NCI-H1930 (cell line): ENCODE measurements at places on chromosomes 12 and 14.

DNA sequence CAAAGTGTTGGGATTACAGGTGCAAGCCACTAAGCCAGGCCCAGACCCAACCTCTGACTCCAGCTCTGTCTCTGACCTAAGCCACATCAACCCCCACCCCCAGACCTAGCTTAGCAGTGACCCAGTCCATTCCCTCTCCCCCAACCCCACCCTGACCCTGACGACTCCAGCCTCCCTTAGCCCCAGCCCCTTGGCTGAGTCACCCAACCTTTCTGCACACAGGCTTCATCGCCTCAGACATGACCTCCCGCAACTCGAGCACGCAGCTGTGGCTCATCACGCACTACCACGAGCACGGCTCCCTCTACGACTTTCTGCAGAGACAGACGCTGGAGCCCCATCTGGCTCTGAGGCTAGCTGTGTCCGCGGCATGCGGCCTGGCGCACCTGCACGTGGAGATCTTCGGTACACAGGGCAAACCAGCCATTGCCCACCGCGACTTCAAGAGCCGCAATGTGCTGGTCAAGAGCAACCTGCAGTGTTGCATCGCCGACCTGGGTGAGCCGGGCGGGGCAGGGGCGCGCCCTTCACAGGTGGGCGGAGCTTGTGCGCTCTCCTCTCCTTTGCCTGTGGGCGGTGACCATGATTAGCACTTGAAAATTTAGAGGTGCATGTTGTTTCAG, 7.8 kb downstream of the ACVRL1 start:
- no peak for DNase-seq

- DNase-seq = no peak
Measured at GRCh38 chr12:117036547-117036946, 62.7 kb downstream of the TESC start.

GRCh38 chr14:53310412-53310811, 157.3 kb upstream of the DDHD1 start:
- DNase-seq = no peak

GRCh38 chr14:95664546-95664945, 21.7 kb upstream of the TCL1B start:
- DNase-seq = no peak

DNA sequence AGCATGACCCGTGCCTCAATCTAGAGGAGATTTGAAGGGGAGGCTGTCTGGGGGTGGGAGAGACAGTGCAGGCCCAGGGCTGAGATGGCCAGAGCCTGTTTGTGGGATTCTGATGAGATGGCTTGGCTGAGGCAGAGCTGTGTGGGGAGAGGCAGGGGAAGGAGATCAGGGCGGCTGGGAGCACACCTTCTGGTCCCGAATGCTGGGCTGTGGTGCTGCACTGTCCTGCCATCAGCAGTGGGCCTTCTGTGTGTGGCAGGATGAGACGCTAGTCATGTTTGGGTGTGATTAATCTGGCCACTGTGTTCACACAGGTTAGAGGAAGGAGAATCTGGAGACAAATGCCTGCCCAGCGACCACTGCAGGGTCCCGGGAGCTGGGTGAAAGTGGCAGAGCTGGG, 300.9 kb downstream of the CACNA1C start:
- no peak for DNase-seq

DNA sequence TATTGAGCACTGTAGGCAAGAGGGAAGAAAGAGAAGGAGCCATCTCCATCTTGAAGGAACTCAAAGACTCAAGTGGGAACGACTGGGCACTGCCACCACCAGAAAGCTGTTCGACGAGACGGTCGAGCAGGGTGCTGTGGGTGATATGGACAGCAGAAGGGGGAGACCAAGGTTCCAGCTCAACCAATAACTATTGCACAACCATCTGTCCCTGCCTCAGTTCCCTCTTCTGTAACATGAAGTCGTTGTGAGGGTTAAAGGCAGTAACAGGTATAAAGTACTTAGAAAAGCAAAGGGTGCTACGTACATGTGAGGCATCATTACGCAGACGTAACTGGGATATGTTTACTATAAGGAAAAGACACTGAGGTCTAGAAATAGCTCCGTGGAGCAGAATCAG, 13.9 kb upstream of the BDKRB1 start:
- no peak for DNase-seq

DNA sequence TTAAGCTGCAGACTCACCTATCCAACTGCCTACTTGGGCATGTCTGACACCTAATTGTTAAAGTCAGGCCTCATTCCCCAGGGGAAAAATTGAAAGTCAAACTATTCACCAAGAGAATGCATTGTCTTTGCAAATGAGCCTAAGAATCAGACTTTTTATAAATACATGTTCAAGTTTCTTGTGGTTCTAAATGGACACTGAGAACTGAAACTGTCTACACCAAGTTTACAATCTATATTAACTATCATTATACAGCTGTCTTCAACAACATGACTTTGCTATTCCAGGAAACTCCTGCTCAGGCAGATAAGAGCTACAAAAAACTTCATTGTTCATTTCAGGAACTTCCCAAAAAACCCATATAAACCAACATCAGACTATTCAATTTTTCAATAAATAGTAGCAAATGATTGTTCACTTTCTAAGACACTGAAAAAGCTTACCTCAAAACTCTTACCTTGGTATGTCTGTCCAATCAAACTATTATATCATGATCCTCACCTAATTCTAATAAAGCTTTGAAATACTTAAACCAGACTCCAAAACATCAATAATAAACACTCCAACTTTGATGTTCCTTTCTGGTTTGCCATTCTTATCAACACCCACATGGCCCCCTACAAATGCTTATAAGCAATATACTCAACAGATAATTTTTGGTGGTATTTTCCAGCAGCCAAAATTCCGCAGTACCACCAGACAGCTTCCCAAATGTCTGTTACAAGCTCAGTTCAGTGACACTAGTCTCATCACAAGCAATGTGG, 24.2 kb downstream of the CDK17 start:
- DNase-seq = no peak

DNA sequence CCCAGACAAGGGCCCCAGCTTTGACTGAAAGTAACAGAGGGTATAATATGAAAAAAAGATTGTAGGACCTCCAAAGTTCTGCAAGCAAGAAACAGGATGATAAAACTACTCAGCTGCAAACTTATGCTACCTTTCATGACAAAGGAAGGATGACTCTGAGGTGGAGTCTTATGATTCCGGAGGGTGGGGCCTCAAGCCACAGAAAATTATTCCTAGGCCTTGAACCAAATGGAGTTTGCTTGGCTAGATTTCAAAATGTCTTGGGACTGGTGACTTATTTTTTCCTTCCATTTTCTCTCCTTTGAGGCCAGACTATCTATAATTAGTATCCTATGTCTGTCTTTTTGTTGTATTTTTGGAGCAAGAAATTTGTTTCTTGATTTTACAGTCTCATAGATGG, 336.4 kb downstream of the LRIG3 start:
- no peak for DNase-seq

DNA sequence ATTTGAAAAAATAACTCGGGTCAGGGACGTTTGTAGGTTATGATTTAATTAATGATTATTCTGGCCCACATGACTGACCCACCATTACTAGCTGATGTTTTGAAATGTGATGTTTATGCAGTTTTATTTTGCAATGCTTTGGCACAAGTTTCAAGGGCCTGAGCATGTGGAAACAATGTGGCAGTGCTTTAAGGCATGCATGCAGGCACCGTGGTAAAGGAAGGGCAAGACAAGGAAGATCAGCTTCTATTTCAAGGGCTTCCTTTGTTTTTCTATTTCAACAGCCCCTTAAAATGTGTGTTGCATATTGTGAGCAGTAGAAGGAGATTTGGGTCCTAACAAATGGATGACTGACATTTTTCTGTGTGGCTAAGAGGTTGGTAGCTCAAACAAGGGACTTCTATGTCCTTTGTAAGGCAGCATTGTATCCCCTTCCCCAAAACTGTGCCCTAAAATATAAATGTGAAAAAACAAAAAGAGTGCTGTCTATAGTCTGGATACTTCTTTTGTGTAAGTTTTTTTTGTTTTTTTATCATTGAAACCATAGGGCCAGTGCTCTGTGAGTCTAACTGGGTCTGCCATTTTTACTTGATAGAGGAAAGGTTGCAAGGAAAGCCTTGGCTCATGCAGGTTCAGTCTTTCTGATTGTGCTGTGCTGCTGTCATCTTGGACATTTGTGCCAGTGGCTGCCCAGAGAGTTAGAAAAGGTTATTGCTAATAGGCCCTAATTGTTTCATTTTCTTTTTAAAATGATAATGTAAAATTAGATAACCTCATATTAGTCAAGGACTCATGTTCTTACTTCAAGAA, 103.5 kb downstream of the FGD4 start:
- no peak for DNase-seq

- no peak for DNase-seq
Measured at GRCh38 chr14:50608302-50608851, 48.4 kb downstream of the ATL1 start.

GRCh38 chr14:76954394-76955190, 73.9 kb downstream of the IRF2BPL start:
- no peak for DNase-seq

- DNase-seq = no peak
Measured at GRCh38 chr14:44663136-44663535, 156.1 kb upstream of the FSCB start.

DNA sequence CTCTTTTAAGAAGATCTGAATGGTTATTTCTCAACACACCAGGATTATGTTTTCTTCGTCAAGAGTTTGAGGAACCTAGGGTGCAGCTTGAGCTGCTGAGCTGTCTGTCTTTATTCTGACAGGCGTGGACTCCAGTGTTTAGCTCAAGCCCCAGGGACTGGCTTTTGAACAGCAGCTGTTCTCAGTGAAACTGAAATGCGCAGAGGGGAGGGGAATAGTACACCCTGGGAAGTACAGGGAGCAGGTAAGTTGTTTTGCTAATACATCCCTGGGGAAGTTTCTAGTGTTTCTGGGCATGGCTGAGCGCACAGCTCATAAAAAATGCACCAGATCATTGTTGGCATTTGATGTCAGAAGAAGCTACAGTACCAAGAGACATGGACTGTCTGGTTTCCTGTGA, 659.8 kb downstream of the DIO2 start:
- DNase-seq = no peak

DNA sequence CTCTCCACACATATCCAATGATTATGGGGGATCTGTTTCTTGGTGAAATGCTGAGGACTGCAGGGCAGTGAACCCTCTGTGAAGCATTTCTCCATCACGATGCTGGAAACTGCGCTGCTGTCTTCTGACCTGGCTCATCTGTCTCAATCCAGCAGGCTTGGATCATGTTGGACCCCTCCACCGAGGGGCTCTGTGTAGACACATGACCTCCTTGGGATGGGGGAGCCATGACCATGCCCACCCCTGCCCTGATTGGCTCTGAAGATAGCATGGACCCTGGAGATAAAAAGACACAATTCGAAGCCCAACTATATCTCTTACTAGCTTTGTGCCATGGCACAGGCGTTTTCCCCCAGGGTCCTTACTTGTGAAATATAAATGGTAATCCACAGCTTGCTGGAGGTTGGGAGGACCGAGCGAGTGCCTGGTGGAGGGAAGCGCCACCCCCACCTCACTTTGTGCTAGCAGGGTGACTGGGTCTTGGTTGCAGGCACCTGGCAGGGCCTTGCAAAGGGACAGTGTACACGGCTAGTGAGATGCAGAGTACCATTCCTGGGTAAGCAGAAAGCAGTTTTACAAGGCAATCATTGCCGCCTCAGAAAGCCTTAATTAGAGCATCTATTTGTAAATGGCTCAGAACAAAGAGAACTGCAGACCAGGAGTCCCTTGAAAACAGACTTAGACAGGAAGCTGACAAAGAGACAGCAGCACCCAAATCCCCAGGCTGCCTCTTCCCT, 2.4 kb upstream of the KRT83 start:
- no peak for DNase-seq

DNA sequence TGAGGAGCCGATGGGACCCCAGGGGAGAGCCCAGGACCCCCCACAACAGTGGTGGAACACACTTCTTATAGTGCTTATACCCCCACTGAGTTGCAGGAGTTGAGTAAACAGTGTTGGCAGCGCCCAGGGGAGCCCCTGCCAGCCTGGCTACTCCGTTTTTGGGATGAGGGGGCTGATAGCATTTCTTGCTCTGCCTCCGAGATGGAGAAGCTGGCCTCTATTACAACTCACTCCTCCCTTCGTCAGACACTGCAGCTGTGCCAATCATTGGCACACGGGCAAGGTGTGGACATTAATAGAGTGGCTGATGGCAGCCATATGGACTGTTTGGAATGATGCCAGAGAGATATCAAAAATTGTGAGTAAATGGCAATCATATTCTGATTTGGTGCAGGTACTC, 94.9 kb upstream of the TMPO start:
- DNase-seq = no peak
